ENCODE measurements at places on chromosomes 7 and 10.

GRCh38 chr7:96486681-96487080 is 164.8 kb upstream of the SLC25A13 start:
- DNase-seq, result no peak

DNA sequence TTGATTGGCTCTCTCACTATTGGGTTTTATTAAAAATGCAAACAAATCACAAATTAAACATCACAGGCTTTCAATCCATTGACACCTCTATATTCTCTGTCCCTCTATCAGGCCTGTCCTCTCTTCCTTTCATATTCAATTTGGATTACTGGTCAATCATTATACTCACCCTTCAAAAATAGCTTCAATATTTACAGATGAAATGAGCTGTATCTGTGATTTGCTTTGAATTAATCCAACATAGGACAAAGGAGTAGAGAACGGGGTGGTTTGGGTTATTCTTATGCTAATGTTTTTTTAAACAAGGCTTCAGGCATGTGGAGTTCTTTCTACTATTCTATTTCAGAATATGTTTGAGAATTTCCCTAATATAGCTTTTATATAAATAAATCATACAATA is 2.3 kb downstream of the TAS2R39 start:
- DNase-seq, result no peak

- DNase-seq, result no peak
These were observed 220.1 kb downstream of the PPP1R3A start for GRCh38 chr7:113698556-113699220.

DNA sequence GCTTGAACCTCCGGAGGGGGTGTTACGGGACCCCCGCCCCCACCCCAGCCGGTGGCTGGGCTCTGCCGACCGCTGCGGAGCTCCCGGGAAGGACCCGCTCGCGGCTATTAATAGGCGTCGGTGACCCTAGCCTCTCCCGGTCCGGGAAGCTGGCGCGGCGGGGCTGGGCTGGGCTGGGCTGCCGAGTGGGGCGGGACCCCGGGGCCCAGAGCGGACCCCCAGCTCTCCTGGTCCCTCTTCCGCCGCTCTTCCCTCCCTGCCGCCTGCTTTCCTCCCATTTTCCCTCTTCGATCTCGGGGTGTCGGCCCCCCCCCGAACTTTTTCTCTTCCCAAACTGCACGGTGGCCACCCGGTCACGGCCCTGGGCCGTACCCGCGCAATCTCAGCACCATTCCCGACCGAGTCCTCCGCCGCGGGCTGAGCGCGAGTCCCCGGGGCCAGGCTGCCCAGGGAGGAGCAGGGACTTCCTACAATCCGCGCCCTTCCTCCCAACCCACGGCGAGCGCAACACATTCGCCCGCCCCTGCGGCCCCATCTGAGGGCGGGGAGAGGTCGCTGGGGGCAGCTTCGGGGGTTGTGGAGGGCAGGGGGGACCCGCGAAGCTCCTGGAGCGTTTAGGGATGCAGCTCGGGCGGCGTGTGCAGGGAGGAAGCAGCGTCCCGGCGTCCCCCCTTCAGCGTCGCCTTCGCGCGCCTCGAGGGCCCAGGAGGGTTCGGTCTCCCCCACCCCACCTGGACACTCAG is 3.1 kb upstream of the ELFN1 start:
- no peak for DNase-seq

- DNase-seq, result no peak
These were observed 137.0 kb downstream of the RAPGEF5 start for GRCh38 chr7:22219739-22220493.

- no peak for DNase-seq
These were observed 130.1 kb downstream of the NEBL start for GRCh38 chr10:20767028-20767427.

GRCh38 chr10:3417096-3417495 is 244.5 kb upstream of the PITRM1 start:
- DNase-seq, result no peak

- DNase-seq, result no peak
These were observed 869 bp downstream of the PSAP start for GRCh38 chr10:71850021-71850742.

- DNase-seq, result peak; percentile 94
These were observed at the start of gene GOT1 for GRCh38 chr10:99430451-99431189. Gene GOT1 (minus strand): TSS chr10:99430624. CDS start chr10:99430565, 59 bp downstream.

GRCh38 chr7:99782012-99782953 is 1.7 kb downstream of the CYP3A4 start:
- no peak for DNase-seq

DNA sequence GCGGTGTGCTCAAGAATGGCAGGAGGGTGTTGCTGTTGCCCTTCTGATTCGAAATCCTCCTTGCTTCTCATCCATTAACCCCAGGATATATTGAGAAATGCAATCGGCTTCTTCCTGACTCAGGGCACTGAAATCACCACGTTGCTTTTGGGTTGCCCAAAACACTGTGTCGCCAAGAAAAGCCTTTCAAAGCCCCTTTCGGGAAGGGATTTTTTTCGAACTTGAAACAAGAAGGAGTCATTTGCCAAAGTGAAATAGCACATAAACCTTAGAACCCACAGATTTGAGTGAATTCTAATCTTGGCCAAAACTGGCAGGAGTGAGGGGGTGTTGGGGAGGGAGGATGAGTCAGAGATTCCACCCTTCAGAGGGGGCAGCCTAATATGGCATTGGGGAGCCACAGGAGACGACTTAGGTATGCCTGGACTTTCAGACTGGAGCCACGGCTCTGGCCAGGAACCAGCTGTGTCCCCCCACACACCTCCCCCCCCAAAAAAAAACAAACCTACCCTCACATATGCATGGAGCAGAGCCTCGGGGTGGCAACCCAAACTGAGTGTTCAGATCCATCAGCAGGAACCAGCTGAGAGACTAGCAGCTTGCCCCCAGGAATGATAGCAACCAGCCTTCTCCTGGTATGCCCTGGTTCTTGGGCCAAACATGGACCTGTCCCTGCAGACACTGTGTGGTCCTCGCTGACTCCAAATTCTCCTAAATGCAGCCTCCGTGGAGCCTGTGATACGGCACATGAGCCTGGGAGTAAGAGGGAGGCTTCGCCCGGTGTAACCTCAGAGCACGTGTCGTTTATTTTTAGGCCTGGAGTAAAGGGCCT is 138.4 kb downstream of the FGFR2 start:
- DNase-seq, result no peak

DNA sequence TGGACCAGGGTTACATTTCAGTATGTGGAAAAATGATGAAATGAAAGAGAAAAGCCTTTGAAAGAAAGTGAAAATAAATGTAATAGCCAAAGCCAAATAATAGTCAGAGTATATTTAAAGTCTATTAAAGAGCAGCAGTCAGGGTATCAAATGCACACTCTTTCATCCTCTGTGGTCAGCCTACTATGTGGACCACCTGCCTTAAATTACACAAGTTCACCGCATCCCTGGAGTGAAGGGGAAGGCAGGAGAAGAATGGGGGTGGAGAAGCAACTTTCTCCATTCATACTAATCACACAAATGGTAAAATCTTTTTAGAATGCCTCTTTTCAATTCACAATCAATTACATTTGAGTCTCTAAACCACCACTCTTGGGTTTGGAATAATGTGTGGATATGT is 16.0 kb downstream of the TWIST1 start:
- no peak for DNase-seq

DNA sequence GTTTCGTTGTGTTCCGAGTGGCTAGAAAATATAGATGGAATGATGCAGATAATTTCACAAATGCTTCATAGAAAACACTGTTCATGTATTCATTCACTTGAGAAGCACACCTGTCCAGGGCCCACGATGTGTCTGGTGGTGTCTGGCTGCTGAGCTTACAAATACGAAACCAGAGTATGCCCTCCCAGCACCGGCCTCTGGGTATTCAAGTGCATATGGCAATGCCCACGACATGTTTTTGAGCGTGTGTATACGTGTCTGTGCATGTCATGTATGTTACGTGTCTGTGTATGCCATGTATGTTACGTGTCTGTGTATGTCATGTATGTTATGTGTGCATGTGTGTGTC is 37.9 kb downstream of the IL2RA start:
- no peak for DNase-seq

- DNase-seq, result no peak
These were observed 119.3 kb upstream of the ZNF746 start for GRCh38 chr7:149616898-149617297.

DNA sequence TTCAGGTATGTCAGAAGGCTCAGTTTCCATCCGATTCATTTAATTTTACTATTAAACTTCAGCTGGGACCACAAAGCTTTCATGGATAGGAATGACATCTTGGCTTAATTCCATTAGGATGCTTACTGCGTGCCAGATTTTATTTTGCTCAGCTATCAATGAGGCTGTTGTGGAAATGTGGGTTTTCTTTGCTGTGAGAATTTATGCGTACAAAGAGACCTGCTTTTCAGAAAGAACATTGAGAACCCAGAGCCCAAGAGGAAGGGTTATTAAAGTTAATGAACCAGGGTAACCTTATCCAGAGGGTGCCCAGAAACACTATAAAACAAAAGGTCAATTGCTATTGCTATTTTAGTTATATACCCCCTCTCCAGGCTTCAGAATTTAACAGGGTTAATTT is 98.3 kb downstream of the MKLN1 start:
- DNase-seq, result no peak

- no peak for DNase-seq
These were observed 26.0 kb downstream of the KBTBD2 start for GRCh38 chr7:32865448-32866030.

GRCh38 chr7:81140252-81140651 is 221.4 kb upstream of the SEMA3C start:
- no peak for DNase-seq

- no peak for DNase-seq
These were observed 39.4 kb upstream of the GRB10 start for GRCh38 chr7:50822110-50822509.

GRCh38 chr7:35035511-35035961 is 1.7 kb downstream of the DPY19L1 start:
- no peak for DNase-seq

GRCh38 chr10:25522946-25523608 is 348.3 kb downstream of the GPR158 start:
- no peak for DNase-seq

DNA sequence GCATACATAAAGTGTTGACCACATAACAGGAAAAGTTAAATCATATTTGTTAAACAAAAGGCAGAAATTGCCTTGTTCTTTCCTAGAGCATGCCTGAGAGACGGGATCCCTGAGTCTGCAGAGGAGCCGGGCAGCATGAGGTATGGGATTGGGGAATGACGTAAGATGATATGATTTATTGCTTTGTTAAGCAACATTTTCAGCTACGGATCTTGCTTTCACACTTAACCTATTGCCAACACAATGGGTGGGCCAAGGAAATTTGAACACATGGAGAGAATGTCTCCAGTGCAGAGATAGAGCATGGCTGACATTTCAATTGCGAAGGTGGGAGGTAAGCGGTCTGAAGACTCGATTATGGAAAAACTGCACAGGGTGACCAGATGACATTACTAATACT is 76.7 kb downstream of the EMX2 start:
- no peak for DNase-seq

- no peak for DNase-seq
These were observed 472.5 kb upstream of the SEMA3D start for GRCh38 chr7:85659364-85659763.

DNA sequence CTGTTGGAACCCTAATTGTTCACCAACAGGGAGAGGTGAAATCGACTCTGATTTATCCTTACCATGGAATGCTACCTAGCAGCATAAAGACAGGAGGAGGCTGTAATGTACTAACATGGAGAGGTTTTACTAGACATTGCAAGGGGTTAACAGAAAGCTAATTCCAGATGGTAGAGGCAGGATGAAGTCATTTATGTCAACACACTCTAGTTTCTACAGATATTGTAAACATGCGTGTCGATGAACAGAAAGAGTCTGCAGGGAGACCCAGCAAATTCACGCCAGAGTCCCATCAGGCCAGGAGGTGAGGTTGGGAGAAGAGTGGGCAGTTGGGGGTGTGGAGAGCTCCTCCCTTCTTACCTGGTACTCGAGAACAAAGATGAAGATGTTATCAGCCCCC is 7.0 kb downstream of the NPC1L1 start:
- DNase-seq, result no peak

- DNase-seq, result peak; percentile 8
These were observed 26.6 kb downstream of the ZNF775 start for GRCh38 chr7:150405584-150406311.

- DNase-seq, result no peak
These were observed 12.0 kb upstream of the GSDME start for GRCh38 chr7:24769014-24769830.

GRCh38 chr7:29042824-29043231 is 84.7 kb upstream of the TRIL start:
- DNase-seq, result no peak

GRCh38 chr10:75304741-75305390 is 69.1 kb upstream of the COMTD1 start:
- no peak for DNase-seq

DNA sequence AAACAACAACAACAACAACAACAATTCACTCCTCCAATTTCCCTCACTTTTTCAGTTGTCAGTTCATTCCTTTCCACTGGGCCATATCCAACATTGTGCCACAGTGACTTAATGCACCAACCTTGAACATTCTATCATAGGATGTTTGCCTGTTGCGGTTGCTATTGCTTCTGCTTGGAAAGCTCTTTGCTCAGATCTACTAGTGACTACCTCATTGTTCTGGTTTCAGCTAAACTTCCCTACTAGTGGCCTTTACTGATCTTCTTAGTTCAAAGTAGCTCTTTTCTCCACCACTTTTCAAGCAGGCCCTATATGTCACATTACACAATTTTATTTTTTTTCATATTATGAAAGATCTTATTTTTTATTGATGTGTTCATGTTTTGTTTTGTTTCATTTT is 9.8 kb upstream of the STEAP4 start:
- no peak for DNase-seq

GRCh38 chr7:18754766-18755165 is 259.2 kb downstream of the HDAC9 start:
- DNase-seq, result no peak

DNA sequence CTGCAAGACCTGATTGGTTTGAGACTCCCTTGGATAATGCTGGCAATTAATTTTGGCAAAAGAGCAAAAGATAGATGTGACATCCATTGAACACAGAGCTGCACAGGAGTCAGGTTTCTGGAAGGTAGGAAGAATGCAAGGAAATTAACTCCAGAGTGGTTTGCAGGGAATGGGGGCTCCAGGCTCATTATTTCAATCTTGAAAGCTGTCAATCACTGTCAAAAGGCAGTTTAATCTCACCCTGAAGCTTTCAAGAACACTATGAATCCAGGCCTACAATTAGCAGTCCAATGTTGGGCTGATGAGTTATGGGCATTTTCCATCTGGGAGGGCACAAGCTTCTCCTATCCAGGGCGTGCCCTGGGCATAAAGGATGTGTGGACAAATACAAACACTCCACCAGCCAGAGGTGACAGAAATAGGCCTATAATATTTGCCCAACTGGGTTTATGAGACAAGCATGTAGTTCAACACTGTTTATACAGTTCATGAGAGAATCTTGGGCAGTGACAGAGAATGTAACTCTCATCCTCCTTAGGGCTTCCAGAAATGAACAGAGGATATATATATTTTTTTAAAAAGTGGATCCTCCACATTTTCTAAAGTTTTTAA is 80.5 kb downstream of the KCNMA1 start:
- no peak for DNase-seq

- no peak for DNase-seq
These were observed 39.0 kb upstream of the SLC39A12 start for GRCh38 chr10:17912754-17913153.
